Endodermal cell (in vitro differentiated cells): ENCODE measurements at places on chromosomes 12 and 14.

DNA sequence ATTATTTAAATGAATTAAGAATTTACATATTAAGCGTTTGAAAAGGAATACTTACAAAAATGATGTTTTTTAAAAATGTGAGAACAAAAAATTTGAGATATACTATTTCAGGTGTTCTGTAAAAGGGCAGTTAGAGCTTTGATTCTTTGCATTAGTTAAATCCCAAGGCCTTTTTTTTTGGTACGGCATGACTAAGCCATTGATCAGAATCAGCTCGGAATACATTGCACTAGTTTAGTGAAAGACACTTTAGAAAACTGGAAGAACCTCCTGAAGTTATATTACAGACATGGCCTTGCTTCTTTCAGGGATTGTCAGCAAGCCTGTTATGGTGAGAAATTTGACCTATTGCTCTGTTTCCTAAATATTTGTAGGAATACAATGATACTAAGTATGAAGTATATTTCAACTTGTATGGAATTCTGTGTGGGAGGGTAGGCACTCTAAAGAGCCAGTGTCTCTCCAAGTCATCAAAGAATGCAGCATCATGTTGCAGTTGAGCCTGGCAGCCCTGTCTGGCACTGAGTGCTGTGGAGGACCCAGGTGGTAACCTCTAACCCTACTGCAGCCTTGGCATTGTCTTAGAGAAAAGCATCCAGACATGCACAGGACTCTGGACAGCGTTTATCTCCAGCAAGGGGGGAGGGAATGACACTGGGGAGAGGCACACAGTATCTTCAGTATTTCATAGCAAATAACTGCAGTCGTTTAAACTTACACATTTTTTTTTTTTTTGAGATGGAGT lies 1.5 kb downstream of the KLC1 start:
- DNase-seq = no peak

DNA sequence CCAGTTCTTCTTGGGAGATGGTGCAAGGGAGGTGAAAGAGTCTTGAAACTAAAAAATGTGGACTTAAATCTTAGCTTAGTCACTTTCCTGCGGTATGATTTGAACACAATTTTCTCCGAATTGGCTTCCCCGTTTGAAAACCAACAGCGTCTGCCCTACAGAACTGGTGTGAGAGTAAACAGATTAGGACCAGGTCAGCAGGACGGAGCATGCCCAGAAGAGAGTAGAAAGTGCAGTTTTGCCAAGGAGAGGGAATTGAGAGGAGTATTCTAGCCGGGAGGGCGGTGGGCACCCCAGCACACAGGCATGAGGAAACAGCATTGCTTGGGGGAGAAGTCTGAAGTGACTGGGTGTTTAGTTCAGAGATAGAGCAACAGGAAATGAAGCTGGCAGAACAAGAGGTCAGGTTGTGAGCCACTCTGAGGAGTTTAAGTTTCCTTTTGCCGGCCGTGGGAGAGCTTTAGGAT lies 927.1 kb downstream of the VRK1 start:
- DNase-seq = no peak

DNA sequence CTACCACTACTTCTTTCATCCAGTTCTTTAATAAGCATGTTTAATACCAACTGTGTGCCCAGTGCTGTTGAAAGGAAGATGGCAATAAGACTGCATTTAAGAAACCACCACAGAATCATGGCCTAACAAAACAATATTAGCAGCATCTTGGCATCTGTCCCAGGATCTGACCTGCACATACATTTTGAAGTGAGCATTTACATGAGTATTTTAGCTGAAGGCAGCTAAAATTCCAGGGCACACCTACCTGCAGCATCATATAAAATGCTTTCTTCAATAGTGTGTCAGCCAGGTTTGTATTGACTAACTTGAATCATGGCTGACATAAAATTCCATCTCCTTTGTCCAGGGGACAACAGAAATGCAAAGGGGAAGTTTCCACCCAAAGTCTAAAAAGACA lies 65.0 kb upstream of the ARHGAP5 start:
- no peak for DNase-seq

GRCh38 chr12:120220838-120221575 lies 20.1 kb upstream of the RPLP0 start:
- no peak for DNase-seq

GRCh38 chr12:57877876-57878275 lies 31.3 kb upstream of the CTDSP2 start:
- no peak for DNase-seq
